ENCODE measurements at places on chromosomes 16 and 17.

DNA sequence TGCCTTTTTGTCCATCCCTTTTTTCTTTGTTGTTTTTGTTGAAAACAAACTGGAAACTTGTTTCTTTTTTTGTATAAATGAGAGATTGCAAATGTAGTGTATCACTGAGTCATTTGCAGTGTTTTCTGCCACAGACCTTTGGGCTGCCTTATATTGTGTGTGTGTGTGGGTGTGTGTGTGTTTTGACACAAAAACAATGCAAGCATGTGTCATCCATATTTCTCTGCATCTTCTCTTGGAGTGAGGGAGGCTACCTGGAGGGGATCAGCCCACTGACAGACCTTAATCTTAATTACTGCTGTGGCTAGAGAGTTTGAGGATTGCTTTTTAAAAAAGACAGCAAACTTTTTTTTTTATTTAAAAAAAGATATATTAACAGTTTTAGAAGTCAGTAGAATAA is 4.9 kb downstream of the SOX9 start:
- no peak for DNase-seq

- no peak for DNase-seq
Observed at GRCh38 chr16:14658063-14658462, 25.3 kb downstream of the BFAR start.

- DNase-seq: no peak
Observed at GRCh38 chr16:67006930-67007658, 18.7 kb downstream of the CES4A start.

DNA sequence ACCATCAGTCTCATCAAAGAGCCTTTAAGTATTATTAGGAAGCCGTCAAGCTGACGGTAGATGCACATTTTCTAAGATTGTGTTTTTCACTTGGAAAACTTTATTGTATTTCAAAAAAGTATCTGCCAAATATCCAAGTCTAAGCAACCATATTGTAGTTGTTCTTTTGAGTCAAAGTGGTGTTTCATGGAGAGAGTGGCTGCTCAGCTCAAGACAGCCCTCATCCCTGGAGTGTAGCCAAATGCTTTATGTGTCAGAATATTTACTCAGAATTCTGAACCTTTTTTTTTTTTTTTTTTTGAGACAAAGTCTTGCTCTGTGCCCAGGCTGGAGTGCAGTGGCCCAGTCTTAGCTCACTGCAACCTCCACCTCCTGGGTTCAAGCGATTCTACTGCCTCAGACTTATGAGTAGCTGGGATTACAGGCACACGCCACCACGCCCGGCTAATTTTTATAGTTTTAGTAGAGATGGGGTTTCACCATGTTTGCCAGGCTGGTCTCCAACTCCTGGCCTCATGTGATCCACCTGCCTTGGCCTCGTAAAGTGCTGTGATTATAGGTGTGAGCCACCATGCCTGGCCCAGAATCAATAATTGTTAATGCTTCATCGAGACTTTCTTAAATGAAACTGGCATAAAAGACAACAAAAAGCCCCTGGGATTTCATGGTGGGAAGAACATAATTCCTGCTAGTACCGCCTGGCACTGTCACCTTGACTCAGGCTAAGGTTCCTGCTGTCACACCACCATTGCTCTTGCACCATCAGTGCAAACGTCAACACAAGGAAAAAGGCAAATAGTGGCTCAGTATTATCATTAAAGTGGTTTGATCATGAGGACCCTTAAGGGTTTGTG is 45.5 kb downstream of the PRKCA start:
- DNase-seq: no peak

- no peak for DNase-seq
Observed at GRCh38 chr16:7839568-7839967, 506.9 kb downstream of the RBFOX1 start.

- no peak for DNase-seq
Observed at GRCh38 chr17:19306160-19307111, 56.1 kb downstream of the B9D1 start.

- no peak for DNase-seq
Observed at GRCh38 chr17:80243526-80244433, 16.9 kb upstream of the RNF213 start.

DNA sequence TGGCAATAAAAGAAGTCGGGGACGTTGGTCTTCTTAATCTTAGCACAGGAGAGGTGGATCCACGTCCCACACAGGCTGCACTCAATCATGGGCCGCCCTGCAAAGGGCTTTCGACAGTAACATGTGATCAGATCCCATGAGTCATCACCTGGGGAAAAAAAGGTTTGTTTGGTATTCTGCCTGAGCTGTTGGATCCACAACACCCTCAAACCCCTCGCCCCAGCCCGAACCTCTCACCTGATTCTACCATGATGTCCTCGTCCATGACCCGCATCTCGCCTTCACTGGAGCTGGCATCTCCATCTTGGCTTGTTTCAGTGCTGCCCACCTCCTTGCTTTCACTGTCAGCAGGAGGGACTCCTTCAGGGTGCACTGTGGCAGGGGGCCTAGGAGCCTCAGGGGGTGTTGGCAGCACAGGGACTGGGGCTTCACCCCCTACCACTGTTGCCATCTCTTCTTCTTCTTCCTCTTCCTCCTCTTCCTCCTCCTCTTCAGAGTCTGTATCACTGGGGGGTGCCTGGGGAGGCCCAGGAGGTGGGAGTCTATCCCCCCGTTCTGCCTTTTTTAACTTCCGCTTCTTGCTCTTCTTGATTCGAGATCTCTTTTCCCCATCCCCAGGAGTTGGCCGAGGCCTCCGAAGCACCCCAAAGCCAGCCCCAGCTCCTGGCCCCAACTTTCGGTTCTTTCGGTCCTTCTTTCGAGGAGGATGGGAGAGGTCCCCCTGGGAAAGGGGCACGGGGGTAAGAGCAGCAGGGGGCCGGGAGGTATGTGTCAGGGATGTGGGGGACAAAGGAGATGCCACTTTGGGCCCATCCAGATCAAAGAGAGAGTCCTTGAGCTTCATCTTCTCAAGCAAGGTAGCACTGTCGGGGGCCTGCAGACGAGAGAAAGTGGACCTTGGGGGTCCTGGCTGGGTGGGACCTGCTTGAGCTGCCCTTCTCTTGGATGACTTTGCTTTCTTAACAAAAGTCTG is 1.7 kb upstream of the DVL2 start:
- no peak for DNase-seq

DNA sequence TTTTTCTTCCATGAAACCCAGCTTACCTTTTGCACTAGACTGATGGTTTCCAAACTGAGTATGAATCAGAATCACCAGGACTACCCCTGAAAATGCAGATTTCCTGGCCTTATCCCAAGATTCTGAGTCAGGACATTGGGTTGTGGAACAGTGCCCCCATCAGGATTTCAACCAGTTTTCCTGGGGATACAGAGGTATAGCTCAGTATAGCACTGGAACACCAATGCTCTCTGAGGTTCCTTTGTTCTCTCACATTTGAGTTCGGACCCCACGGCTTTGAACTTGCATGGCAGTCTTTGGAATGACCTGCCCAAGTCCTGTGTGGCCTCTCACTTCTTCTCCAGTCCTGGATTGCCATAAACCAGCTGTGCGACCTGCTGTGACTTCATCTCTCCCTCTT is 12.8 kb upstream of the CCL8 start:
- no peak for DNase-seq
